Hippocampal formation (tissue), 2 donors: ENCODE measurements at places on chromosomes 11 and 22.

- DNase-seq: peak; percentile 90
Observed at GRCh38 chr22:29310863-29311339, 4.5 kb downstream of the GAS2L1 start.

DNA sequence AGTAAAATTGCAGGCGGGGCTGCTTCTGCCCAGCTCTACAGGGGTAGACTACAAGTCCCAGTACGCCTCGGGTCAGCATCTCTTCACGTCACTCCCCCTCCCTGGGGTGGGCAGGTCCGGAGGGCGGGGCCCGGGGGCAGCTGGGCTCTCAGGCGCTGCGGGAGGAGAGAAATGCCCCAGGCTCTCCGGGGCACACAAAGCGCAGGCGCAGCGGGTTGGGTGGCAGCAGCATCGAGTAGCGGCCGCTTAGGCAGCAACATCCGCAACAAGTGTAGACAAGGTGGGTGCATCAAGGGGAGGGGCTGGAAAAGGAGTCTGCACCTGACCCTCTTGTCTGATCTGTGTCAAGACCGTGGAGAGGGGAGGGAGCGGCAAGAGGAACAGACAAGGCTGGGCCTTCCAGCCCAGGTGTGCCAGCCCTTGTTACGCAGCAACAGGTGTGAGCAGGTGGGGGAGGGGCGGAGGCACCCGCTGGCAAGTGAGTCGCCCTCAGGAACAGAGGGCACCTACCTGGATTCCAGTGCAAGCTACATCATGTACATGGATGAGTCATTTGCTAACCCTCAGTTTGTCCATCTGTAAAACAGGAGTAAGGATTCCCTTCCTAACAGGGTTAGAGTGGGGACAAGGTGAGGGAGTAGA is 1.2 kb downstream of the PLEKHB1 start:
- peak; percentile 97 for DNase-seq

DNA sequence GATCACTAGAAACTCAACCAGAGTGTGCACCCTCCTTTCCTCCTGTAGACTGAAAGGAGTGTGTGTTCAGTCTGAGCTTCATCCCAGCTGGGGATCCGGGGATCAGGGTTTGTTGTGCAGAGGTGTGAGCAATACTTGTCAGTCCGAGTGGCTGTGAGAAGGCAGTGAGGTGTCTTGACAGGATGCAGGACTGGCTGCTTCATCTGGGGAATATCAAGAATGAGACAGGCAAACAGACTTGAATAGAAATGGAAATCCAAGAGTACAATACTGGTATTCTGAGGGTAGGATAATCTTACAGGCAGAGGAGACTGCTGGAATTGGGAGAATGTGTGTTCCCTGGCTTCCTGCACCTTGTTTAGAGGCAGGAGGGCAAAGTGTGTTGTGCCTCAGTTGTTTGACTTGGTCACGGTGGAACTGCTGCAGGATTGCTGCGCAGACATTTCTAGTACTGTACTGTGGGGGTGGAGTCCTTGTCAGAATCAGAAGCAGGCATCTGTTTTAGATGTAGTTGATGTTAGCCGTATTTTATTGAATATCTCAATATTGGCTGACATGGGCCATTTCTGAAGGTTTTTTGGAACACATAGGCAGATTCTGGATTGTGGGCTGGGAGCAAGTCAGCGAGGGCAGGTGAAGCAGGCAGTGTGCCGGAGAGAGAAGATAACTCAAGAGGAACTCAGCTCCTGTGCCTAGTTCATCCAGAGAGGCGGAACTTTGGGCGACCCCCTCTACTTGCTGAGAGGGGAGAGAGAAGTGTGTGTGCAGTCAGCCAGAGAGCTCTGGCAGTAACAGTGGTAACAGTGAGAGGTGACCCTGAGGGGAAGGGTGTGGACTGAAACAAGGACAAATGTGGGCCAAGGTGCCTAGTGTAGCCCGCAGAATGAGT is 27.1 kb upstream of the GRK2 start:
- DNase-seq: no peak

- DNase-seq: peak; percentile 39
Observed at GRCh38 chr11:73335204-73335923, 27.3 kb downstream of the ARHGEF17 start.

- DNase-seq: no peak
Observed at GRCh38 chr11:17767301-17767885, 32.8 kb downstream of the KCNC1 start.

DNA sequence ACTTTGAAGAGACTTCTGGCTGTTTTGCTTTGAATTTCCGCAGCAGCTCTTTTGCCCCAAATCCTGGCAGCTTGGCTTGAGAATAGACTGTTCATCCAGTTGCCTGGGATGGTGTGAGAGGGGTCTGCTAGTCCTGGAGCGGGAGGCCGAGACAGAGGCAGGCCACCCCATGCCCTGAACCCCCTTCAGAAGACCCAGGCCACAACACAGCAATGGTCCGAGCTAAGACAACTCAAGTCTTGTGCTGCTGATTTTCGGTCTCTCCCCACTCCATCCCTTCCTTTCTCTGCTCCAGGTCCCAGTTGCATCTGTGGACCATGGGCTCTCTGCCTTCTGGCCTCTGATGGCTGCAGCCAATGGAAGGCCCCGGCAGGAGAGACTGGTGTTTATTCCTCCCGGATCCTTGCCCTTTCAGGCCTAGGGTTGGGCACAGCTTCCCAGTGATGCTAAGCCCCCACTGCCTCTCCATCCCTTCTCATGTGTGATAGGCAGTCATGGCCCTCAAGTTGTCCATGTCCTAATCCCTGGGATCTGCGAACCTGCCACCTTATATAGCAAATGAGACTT is 31.9 kb upstream of the TP53I11 start:
- DNase-seq: no peak

DNA sequence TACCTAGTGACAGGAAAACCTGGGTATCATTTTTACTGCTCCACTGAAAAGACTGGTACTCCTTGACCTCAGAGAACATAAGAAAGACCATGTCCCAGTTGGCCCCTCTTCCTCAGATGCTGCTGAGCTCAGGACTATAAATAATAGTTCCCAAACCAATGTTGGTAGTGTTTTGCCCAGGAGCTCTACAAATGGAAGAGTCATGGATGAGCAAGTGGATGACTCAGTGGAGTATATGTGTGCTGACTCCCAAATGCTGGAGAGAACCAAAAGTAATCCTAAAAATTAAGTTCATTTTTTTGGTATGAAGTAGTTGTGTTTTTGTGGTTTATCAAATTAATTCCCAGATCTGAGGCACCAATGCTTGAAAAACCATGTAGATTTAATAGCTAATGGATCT is 482.0 kb downstream of the KCNA4 start:
- no peak for DNase-seq

GRCh38 chr11:61532134-61533038 is 23.8 kb downstream of the LRRC10B start:
- DNase-seq: no peak

GRCh38 chr22:32421484-32421883 is 9.4 kb upstream of the RTCB start:
- DNase-seq: no peak

DNA sequence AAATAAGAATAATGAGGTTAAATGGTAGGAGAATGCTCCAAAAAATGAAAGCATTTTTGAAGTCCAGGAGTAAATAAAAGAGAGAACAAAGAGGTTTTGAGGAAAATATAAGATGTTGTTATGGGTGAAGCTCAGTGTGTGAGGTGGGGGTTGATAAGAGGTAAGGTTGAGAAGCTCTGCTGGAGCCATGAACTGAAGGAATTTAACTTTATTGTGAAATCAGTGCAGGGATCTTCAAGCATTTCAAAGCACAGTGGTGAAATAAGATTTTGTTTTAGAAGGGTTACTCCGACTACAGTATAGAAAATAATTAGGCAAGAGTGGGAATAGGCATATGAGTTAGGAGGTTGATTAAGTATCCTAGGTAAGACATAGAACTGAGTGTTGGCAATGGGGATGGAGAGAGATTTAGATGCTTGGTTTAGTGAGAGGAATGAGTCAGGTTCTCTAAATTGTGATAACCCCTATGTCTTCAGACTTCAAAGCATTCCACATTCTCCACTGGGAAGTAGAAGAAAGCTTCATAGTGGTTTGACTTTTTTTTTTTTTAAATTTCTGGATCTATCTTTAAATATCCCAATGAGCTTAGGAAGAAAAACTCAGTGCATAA is 403.2 kb downstream of the AASDHPPT start:
- DNase-seq: no peak

DNA sequence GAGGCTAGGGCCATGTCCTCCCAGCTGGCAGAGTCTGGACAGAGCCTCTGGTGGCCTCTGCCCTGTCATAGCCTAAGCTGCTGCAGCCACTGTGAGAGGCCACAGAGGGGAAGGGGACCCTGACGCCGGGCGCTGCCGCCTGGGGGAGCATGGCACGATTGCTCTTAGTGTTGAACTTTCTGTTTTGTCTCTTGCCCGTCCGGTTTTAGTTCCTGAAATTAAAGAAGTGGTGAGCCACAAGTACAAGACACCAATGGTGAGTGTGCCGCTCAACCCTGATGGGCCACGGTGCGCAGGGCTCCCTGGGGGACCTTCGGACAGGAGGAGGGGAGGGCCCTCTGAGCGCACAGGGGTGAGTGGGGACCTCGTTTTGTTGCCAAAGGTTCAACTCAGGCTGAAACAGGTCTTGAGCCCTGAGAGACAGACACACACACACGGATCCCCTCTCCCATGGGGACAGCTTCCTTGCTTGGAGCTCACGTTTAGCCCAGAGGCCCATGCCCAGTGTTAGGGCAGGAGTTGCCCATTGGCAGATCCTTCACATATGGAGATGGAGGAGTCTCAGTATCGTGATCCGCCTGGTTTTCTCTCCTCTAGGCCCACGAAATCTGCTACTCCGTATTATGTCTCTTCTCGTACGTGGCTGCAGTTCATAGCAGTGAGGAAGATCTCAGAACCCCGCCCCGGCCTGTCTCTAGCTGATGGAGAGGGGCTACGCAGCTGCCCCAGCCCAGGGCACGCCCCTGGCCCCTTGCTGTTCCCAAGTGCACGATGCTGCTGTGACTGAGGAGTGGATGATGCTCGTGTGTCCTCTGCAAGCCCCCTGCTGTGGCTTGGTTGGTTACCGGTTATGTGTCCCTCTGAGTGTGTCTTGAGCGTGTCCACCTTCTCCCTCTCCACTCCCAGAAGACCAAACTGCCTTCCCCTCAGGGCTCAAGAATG is 23.8 kb downstream of the MYBPC3 start:
- DNase-seq: peak; percentile 14

GRCh38 chr11:59283825-59284772 is 71.4 kb upstream of the MPEG1 start:
- DNase-seq: peak; percentile 36

DNA sequence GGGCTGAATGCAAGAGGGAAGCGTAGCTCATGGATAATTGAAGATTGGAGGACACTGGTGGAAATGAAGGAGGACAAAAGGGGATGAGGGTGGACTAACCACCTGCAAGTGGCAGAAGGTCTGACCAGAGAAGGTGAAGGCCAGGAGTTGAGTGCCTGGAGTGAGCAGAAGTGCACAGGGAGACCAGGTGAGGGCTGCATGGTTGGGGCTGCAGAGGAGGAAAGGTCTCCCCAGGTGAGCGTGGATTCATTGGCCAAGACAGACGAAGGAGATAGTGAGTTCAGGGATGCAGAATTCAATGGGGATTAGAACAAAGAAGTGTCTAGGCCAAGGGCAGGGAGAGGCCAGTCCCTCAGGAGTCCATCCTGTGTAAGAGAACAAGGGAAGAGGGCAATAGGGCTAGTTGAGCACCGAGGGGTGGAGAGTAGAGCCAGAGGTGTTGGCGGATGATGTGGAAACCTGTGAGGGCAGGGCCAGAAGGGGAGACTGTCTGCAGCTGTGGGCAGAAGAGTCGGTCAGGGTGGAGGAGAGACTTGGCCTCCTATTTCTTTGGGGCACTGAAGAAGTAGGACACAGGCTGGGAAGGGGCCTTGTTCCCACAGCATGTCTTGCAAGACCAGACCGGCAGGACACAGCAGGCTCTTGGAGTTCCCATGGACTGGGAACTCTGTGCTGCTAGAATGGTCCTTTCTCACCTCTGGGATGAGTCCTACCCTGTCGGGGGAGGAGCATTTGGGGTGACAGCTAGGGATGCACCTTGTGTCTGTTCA is 6.7 kb downstream of the TRIM29 start:
- no peak for DNase-seq

DNA sequence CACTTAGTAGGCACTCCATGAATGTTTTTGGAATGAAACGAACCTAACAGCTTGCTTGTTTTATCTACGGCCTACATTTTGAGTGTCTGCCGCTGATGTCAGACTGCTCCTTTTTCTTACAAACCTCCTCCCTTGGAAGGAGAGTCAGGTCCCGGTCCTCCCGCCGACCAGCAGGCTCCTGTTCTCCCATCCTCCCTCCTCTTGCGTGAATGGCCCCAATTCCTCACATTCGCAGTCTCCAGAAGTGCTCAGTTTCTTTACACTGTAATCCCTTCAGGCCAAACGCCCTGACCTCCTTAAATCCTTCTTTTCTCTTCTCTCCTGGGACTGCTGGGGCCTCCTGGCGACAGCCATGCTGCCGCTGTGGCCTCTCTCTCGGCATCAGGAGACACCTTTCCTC is 82.6 kb upstream of the CSNK2A3 start:
- DNase-seq: no peak

DNA sequence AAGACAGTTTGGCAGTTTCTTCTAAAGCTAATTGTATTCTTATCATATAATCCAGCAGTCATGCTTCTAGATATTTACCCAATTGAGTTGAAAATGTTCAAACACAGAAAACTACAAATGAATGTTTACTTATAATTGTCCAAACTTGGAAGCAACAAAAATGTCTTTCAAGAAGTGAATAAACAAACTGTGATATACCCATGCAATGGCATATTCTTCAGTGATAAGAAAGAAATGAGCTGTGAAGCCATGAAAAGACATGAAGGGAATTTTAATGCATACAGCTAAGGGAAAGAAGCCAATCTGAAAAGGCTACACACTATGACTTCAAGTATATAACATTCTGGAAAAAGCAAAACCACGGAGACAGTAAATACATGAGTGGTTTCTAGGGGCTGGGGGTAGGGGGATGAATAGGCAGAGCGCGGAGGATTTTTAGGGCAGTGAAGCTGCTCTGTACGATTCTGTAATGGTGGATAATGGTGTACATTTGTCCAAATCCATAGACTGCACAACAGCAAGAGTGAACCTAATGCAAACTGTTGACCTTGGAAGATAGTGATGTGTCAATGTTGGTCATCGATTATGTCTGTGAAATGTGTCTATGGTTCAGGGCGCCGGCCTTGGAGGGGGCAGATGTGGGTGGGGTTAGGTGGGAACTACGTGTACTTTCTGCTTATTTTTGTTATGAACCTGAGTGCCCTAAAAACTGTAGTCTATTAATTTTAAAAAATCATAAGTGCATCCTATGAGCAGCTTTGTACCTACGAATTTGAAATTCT is 424.9 kb downstream of the TBC1D22A start:
- no peak for DNase-seq

DNA sequence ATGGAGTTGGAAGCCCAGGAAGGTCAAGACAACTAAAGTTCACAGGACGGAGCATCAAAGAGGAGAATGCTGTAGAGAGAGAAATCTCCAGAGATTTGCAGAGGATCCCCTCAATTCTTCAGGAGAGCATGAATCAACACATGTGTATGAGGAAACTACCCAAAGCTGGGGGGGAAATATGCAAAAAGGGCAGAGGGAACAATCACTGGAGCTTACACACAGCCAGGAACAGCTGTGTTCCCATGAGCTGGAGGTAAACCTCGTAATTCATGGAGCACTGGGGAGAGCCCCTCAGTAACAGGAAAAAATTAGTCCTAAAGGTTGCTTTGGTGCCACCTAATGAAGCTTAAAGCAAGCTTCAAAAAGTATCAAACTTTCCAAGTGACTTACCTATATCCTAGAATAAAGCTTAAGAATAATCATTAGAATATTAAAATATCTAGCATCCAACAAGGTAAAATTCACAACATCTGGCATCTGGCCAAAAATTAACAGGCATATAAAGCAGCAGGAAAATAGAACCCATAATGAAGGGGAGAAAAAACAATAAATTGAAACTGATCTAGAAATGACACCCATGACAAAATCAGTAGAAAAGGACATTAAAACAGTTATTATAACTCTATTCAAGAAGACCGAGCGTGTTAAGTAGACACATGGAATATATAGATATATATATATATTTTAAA is 134.2 kb downstream of the STK33 start:
- no peak for DNase-seq
